Hair follicle dermal papilla cell (primary cell): ENCODE measurements at places on chromosomes 1 and 21. TPM values are rescaled to one million over a fixed set of nuclear protein-coding genes. Genes with fewer than 3 reads are reported as not detected.

Gene ELF3
- total RNA-seq, result 0.49 and 0.81 TPM in 2 replicates

Gene GBP2
- total RNA-seq, result 29.0 and 38.9 TPM in 2 replicates

Gene DUSP12
- 21.9 and 29.1 TPM in 2 replicates for total RNA-seq

Gene SLAMF6
- total RNA-seq, result not detected in 2 replicates

Gene TLR5
- 0.81 and 0.85 TPM in 2 replicates for total RNA-seq

Gene TEDDM1
- not detected in 2 replicates for total RNA-seq

Gene LEMD1
- total RNA-seq, result not detected in 2 replicates

Gene ATP1B1
- total RNA-seq, result 6.3 and 11.2 TPM in 2 replicates

Gene CFHR5
- not detected in 2 replicates for total RNA-seq

Gene C8A
- not detected in 2 replicates for total RNA-seq

Gene SUCO
- 41.3 and 51.8 TPM in 2 replicates for total RNA-seq

Gene ORC1
- 0.81 and 0.97 TPM in 2 replicates for total RNA-seq

Gene KLF17
- 0.16 TPM in 1 of 2 replicates, not detected in the other for total RNA-seq

Gene GBP6
- 0.16 TPM in 1 of 2 replicates, not detected in the other for total RNA-seq

Gene CENPF
- total RNA-seq, result 6.3 and 6.8 TPM in 2 replicates

Gene NT5C1A
- not detected in 2 replicates for total RNA-seq

Gene SYT11
- 42.0 and 44.4 TPM in 2 replicates for total RNA-seq

Gene GLIS1
- 12.6 and 15.6 TPM in 2 replicates for total RNA-seq

Gene C8B
- total RNA-seq, result not detected in 2 replicates

Gene LCE1B
- not detected in 2 replicates for total RNA-seq

Gene KIF21B
- total RNA-seq, result 0.12 and 0.16 TPM in 2 replicates

Gene MROH9
- 0.36 TPM in 1 of 2 replicates, not detected in the other for total RNA-seq

Gene COP1
- total RNA-seq, result 48.1 and 57.0 TPM in 2 replicates

Gene AHCTF1
- 26.7 and 34.7 TPM in 2 replicates for total RNA-seq

Gene CFAP45
- total RNA-seq, result 0.12 and 0.16 TPM in 2 replicates

Gene SYCP1
- total RNA-seq, result not detected in 2 replicates

Gene OR2T11
- total RNA-seq, result not detected in 2 replicates

Gene RPL5
- 808 and 870 TPM in 2 replicates for total RNA-seq

Gene ADIPOR1
- 102 and 109 TPM in 2 replicates for total RNA-seq

Gene TIE1
- total RNA-seq, result not detected in 2 replicates

Gene DONSON
- total RNA-seq, result 8.6 and 12.2 TPM in 2 replicates

Gene KRTAP12-2
- not detected in 2 replicates for total RNA-seq

Gene TRIM17
- total RNA-seq, result 0.32 and 0.49 TPM in 2 replicates

Gene DENND2D
- total RNA-seq, result 5.5 and 10.0 TPM in 2 replicates

Gene DDX20
- 14.6 and 20.1 TPM in 2 replicates for total RNA-seq

Gene ANKRD65
- total RNA-seq, result 0.81 and 0.85 TPM in 2 replicates

Gene TINAGL1
- 1.6 and 3.2 TPM in 2 replicates for total RNA-seq

Gene CRNN
- total RNA-seq, result not detected in 2 replicates

Gene CRYZ
- total RNA-seq, result 41.1 and 54.3 TPM in 2 replicates

Gene SPRR3
- total RNA-seq, result not detected in 2 replicates

Gene TFAP2E
- 0.32 and 0.61 TPM in 2 replicates for total RNA-seq

Gene FNDC10
- 2.4 and 2.6 TPM in 2 replicates for total RNA-seq

Gene LRRC3
- total RNA-seq, result 1.3 and 1.5 TPM in 2 replicates

Gene ITLN2
- total RNA-seq, result not detected in 2 replicates

Gene MT1HL1
- not detected in 2 replicates for total RNA-seq

Gene ETV3
- 22.7 and 27.1 TPM in 2 replicates for total RNA-seq
